ENCODE measurements at places on chromosomes 3 and 15.

DNA sequence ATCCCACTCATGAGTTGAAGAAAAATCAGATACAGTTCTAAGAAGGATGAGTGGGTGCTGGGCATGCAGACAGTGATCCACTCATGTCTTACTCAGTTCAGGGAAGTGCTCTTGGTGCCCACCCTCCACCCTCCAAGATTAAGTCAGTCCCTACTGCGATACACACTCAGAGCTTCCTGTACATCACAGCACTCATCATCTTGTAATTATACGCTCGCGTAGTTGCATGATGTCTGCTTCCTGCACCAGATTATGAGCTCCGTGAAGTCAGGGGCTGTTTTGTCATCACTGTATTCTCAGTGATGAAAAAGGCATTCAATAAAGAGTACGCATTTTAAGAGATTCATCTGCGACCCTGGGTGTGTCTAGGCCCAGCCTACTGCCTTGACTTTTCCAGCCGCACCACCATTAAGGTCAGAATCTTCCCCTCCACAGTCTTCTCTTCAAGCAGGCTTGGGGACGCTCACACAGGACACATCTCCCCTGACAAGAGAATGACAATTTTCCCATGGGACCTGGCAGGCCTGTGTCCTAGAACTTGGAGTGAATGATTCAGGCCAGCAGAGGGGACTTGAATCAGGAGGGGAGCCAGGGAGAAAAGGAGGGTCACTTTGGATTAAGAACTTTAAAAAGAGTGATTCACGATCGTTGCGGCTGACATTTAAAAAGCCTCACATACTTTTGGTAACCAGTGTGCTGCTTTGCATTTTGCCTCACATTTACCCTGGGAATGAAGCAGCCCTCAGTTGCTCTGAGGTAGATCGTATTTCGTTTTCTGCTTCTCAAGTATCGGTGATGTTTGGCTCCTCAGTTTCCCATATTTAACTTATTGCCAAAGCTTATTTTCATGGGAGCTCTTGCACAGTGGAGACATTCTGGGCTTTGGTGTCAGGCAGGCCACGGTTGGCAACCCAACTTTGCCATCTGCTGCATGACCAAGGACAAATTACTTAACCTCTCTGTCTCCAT lies 7.9 kb upstream of the PDE8A start:
- no peak for DNase-seq

DNA sequence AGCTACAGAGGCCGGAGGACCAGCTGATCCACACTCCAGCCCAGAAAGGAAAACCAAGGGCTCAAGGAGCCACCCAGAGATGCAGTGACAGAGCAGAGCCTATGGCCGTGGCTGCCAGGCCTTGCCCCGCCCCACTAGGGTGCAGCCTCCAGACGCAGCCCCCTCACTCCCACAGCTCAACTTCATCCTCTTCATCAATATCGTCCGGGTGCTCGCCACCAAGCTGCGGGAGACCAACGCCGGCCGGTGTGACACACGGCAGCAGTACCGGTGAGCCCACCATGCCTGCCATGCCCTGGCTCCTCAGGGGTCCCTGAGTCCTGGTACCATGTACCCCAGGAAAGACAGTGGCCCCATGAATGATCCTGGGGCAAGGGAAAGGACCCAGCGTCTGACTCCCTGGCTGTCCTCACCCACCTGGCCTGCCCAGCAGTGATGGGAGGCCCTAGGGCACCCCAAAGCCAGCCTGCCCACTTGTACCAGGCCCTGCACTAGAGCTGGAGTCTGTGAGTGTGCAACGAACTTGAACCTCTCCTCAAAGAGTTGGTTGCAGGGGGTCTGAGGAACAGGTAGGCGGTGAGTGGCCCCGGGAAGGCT lies 24.2 kb downstream of the PTH1R start:
- no peak for DNase-seq

- DNase-seq = no peak
Observed at GRCh38 chr3:116034794-116035193, 410.5 kb downstream of the LSAMP start.

- DNase-seq = no peak
Observed at GRCh38 chr3:89867286-89867685, 759.9 kb downstream of the EPHA3 start.

DNA sequence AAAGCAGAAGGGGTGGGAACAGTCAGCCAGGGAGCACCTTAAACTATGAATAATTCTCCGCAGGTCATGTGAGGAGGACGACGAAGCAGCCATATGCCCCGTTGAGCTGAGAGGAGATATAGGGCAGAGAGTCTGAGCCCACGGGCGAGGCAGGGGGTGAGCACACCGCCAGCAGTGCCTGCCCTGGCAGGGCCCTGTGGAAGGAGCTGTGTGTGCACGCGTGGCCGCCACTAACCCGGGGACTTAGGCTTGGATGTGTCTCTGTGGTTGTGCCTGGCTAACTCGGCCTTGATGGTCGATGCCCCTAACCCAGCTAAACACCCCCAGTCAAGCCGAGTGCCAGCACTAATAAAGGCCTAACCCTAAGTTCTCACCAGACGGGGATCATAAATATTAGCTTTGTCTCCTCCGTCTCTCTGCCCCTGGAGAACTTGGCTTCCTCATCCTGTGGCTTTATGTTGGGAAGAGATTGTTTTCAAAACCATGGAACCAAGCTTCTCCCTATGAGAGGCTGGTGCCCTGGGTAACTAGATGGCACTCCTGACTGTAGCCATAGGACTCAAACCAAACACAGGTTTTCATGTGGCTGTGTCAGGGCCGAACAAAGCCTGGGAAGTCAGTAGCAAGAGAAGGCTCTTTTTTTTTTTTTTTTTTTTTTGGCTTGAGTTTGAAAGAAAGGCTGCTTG lies 45.4 kb downstream of the CCK start:
- no peak for DNase-seq

DNA sequence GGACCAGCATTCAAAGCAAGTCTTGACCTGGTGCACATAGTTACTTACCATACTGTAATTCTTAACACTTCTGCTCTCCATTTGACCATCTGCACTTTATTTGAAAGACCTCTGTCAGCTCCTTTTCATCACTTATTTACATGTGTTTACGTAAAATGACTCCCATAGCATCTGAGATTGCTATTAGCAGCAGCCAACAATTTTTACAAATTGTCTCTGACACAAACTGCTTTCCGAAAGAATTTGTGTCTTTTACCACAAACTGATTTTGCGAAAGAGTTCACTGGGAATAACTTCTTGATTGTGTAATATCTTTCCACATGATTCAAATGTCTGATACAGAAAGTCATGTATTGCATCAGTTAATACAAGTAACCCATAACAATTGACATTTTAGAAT lies 144.1 kb upstream of the PEX5L start:
- no peak for DNase-seq

- DNase-seq = no peak
Observed at GRCh38 chr15:49063402-49064280, 17.4 kb upstream of the SECISBP2L start.

DNA sequence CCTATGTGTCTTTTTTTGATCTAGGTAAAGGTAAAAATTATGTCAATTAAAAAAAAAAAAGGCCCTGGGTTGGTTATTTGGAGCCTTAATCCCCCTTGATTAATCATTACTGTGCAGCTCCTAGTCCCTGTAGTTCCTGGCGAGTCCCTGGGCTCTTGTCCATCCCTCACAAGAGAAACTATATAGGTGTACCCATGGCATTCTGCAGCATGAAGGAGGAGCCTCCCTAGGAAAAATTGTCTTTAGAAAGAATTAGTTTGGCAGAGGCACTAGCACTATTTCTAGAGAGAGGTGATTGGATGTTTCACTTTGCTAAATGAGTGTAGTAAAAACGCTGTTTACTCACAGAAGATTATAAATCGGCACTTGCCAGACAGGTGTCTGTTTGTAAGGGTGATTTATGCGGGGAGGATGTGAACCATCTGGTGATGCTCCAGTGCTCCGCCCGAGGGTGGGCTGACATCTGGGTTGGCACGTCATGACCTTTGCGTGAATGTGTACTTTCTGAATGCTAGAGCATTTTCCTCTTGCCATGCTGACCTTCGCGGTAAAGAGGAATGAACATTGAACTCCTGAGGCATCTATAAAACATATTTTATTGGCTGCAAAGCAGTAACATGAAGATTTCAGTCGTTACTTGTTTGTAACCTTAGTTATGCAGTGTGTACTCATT lies 12.6 kb downstream of the PLCL2 start:
- peak; percentile 21 for DNase-seq

DNA sequence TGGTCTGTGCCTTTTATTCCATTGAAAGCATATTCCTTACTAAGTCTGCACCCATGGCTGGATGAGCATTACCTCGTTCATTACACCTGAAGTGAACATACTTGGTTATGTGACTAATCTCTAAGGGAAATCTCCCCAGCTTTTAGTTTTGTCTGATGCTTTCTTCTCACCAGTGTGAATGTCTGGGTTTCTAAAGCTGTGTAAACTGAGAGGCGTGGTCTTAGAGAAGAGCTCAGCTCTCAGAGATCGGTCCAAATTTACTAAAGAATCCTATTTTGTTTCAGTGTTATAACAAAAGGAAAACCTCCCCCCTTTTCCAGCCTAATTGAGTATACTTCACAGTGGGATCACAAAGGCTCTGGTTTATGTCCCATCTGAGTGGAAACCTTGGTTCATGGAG lies 352.3 kb downstream of the PTPRG start:
- no peak for DNase-seq

DNA sequence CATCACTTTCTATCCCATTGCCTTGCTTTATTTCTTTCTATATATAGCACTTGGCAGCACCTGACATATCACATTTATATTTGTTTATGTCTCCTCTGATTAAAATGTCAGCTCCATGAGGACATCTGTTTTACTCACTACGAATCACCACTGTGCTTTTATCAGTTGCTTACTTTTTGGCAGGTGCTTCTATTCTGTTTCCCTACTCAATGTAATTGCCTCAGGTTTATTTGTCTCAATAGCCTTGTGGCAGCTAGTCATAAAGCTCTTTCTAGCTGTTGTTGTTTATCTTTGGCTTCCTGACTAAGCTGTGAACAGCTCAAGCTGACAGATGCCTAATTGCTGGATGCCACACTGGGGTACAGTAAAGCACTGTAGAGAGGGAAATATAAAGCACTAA lies 85.5 kb downstream of the VPS13C start:
- no peak for DNase-seq

DNA sequence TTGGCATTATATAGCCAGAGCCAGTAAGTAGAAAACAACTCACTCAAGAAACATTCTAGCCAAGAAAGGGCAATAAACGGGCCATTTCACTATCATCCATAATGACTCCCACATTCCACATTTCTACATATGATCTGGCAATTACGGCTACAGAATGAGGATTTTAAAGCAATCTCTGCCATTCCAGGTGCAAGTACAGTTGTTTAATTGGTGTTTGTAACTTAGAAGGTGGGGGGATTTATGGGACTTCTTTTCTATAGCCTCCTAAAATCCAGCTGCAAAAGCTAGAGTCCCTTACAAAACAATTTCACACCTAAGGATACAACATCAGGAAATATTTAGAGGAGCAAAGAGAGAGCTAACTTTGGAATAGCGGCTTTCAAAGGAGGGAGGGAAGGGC lies 295.4 kb upstream of the RORA start:
- DNase-seq = no peak

DNA sequence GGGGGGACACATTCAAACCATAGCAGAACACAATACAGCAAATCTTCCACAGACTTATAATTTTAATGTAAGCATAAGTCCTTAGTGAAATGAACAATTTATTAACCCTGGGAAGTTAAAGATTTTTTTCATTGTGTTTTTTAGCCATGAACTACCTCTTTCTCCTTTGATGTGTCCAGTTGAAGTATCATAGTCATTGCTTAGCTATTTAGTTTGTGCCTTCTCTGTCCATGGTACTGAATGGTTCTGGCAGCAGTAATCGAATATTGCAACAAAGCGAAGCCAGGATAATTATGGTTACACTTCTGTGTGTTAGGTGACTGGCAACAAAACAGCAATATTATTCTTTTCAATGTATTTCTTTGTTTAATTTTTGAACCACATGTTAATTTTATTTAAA lies 403.0 kb upstream of the ONECUT1 start:
- no peak for DNase-seq

DNA sequence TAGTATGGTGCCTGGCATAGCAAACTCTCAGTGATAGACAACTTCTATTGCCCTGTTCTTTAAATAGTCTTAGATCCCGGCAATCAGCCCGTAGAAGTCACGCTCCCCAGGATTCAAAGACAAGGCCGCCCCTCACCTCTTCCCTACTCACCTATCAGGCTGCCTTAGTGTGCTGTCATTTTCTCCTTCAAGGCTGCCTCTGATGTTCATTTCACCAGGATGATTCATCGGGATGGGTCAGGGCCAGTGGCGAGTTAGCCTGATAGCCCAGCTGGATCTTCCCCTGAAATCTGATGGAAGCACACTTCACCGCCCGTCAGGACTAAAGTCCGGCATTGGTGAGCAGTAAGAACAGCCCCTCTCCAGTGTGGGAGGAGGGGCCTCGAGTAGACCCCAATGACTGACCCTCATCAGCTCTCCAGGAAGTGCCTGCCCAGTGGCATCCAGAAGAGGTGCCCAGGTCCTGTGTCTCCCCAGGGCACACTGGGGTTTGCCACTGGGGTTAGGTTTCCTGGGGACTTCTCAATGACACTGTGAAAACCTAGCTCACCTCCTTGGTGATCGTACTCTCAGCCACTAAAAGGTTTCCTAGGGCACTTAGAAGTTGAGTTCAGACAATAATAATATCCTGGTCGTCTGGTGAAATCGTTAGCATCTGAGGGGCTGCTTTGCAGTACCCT lies 37.5 kb downstream of the TPM1 start:
- DNase-seq = no peak

DNA sequence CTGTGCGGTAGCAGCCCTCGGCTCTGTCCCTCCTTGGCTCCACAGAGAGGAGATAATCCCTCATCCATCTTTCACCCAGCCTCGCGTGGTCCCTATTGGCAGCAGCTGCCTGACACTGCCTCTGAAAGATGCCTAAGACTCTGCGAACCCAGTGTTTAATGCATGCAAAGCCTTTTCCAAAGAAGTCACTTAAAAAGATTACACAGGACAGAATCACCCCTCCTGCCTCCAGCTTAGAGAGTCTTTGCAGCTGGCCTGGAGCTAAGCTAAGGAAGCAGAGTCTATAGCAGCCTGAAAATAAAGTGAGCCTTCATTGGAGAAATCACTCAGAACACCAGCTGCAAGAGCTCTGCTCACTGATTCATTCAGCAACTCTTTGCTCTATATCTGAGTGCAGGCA lies 247.2 kb downstream of the SHQ1 start:
- DNase-seq = no peak

DNA sequence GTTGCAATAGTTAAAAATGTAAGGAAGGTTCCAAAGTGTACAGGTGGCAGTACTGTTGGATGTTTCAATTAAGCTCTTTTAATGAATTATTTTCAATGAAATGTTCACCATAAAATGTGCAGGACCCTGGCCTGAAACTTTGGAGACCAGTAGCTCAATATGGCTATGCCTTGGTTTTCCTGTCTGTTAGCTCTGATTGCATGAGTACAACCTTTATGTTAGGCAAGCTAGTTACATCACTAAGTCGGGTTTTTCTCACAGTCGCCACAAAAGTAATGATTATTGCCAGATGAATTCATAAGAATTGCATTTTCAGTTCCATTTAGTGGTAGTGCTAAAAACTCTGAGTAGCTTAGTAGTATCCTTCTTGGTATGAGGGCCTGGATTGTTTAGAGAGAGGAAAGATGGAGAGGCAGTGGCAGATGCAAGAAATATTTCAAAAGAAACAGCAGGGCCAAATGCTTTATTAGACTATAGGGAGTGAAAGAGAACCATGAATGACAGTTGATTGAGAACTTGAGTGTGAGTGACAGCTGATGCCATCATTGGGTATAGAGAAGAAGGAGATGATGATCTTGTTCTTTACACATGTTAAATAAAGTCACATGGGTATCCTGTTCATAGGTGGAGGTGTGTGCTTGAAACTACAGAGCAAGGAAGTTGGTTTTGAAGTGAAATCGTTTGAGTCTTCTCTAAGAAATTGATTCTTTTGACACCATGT lies 109.5 kb downstream of the AKAP13 start:
- no peak for DNase-seq

Data from stimulated activated CD4-positive, alpha-beta T cell treated with anti-CD3 and anti-CD28 coated beads, Interleukin-4, amount 100 ng/mL, for 4 hours (primary cell).